ENCODE measurements at places on chromosomes 4 and X. TPM values are rescaled to one million over a fixed set of nuclear protein-coding genes. Genes with fewer than 3 reads are reported as not detected.

- H3K27me3 ChIP-seq: no peaks in the 10 kb centered on the region
- H3K27ac ChIP-seq: no peak overlapping the region
- H3K36me3 ChIP-seq: no peaks in the 10 kb centered on the region
These were observed 935.2 kb downstream of the TRAM1L1 start for GRCh38 chr4:116150152-116150551.

DNA sequence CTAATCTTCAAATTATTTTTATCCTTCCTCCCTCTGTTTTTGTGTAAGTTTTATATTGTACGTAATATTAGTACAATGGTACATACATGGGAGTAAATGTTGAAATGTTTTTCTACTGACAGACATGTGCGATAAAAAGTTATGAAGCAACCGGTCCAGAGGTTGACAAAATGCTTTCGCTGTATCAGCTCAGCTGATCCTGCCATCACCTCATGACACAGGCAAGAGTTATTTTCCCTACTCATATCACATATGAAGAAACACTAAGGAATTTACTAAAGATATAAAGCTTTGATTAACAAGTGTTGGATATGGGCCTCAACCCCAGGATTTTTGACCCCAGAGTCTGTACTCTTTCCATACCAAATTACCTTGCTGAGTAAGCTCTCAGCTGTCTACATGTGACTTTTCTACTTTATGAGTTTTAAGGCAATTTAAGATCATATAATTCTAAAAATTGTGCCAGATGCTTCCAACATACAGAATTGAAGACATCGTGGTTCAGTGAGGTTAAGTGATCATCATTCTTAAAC is 50.0 kb downstream of the CLCN5 start:
- no peaks in the 10 kb centered on the region for H3K4me1 ChIP-seq
- no peak for DNase-seq
- no peak overlapping the region for H3K27ac ChIP-seq
- H3K27me3 ChIP-seq: no peaks in the 10 kb centered on the region
- no peak overlapping the region for H3K4me3 ChIP-seq
- no peaks in the 10 kb centered on the region for H3K36me3 ChIP-seq

GRCh38 chr4:42488554-42488953 is 91.3 kb downstream of the SHISA3 start:
- H3K4me3 ChIP-seq: no peak overlapping the region
- no peaks in the 10 kb centered on the region for H3K36me3 ChIP-seq
- peaks cover 4% of the 10 kb centered on the region for H3K4me1 ChIP-seq

DNA sequence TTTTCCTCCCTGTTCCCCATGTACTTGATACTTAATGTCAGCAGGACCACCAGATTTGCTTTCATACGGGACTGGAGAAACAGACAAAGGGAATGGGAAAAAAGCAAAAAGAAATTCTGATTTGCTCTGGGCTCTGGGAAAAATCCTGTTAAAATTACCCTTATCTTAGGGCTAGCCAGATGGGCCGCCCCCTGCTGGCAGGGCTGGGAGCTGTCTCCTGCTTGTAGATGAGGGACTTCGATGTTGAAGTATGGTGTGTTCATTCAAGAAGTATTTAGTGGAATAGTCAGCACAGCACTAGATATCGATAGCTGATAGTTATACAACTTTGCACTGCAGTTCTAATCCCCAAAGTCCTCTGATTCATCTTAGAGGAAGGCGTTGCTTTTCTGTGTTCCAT is 45.8 kb downstream of the BCORL1 start:
- H3K36me3 ChIP-seq: no peaks in the 10 kb centered on the region
- no peaks in the 10 kb centered on the region for H3K4me1 ChIP-seq
- H3K27ac ChIP-seq: no peak overlapping the region
- H3K4me3 ChIP-seq: no peak overlapping the region
- peak; percentile 69 for DNase-seq
- no peaks in the 10 kb centered on the region for H3K27me3 ChIP-seq

GRCh38 chr4:8700531-8700930 is 108.0 kb downstream of the CPZ start:
- H3K4me3 ChIP-seq: no peak overlapping the region
- H3K36me3 ChIP-seq: no peaks in the 10 kb centered on the region
- no peak overlapping the region for H3K27ac ChIP-seq
- DNase-seq: no peak
- H3K27me3 ChIP-seq: no peaks in the 10 kb centered on the region

- H3K36me3 ChIP-seq: no peaks in the 10 kb centered on the region
- DNase-seq: no peak
- peaks cover 25% of the 10 kb centered on the region for H3K4me1 ChIP-seq
- peak overlapping the region; percentile 84 for H3K4me3 ChIP-seq
- H3K27ac ChIP-seq: peak overlapping the region; percentile 99
These were observed 771 bp upstream of the RBPJ start for GRCh38 chr4:26319949-26320537.

- H3K27ac ChIP-seq: no peak overlapping the region
- DNase-seq: no peak
- no peaks in the 10 kb centered on the region for H3K36me3 ChIP-seq
- no peaks in the 10 kb centered on the region for H3K4me1 ChIP-seq
- no peak overlapping the region for H3K4me3 ChIP-seq
These were observed 47.3 kb upstream of the FAM9A start for GRCh38 chrX:8848441-8848840.

GRCh38 chr4:77994194-77994721 is 62.9 kb upstream of the FRAS1 start:
- no peak overlapping the region for H3K4me3 ChIP-seq
- H3K36me3 ChIP-seq: no peaks in the 10 kb centered on the region
- no peaks in the 10 kb centered on the region for H3K27me3 ChIP-seq
- DNase-seq: peak; percentile 28

- H3K4me1 ChIP-seq: no peaks in the 10 kb centered on the region
- no peak overlapping the region for H3K4me3 ChIP-seq
These were observed 81.4 kb downstream of the IRF2 start for GRCh38 chr4:184392748-184393559.

DNA sequence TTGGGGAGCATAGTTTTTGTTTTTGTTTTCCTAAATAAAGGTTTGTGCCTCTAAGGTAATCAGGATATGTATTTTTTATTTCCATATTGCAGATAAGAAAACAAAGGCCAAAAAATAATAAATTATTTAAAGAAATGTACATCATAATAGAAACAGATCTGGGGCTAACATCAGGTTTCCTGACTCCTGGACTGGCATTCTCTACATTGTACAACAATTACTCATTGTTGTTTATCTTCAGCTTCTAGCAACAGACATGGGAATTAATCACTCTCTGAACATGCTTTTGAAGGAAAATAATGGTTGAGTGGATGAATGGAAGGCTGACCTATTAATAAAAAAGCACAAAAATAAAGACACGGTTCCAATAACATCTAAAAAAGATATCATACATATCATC is 146.2 kb downstream of the KCNIP4 start:
- H3K27ac ChIP-seq: no peak overlapping the region
- no peak for DNase-seq
- H3K4me1 ChIP-seq: no peaks in the 10 kb centered on the region
- no peak overlapping the region for H3K4me3 ChIP-seq
- H3K36me3 ChIP-seq: no peaks in the 10 kb centered on the region

DNA sequence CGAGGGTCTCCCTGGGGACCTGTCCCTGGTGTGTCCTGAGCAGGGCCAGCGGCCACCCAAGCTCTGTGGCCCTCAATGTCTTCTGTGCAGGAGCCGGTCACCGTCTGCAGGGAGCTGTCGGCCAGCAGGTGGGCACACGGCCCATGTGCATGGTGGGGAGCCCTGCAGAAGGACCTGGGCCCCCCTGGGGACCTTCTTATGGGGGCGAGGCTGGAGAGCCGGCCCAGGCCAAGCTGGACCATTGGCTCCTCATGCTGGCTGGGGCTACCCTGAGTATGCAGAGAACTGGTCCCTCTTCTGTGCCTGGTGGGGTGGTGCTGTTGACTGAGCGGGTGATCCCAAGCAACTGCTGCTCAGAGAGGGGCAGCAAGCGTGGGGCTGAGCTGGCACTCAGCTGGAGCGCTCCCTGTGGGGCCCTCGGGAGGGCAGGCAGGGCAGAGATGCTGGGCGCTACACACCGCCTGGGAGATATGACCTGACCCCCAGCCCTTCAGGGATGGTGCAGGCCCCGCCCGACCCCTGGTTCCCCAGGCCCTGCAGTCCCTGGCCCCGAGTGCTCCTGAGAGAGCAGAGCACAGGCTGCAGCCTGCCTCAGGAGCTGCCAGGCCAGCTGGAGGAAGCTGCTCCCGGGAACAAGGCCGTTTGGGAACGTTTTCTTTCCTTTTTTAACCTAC is 14.8 kb downstream of the NAT8L start:
- no peaks in the 10 kb centered on the region for H3K27me3 ChIP-seq
- no peak overlapping the region for H3K27ac ChIP-seq
- H3K4me3 ChIP-seq: no peak overlapping the region
- H3K36me3 ChIP-seq: no peaks in the 10 kb centered on the region
- H3K4me1 ChIP-seq: peaks cover 26% of the 10 kb centered on the region
- no peak for DNase-seq

GRCh38 chrX:48957477-48957826 is at the start of gene OTUD5:
OTUD5 (minus strand) TSS chrX:48957607; CDS start chrX:48957570, 37 bp downstream.
- H3K36me3 ChIP-seq: no peaks in the 10 kb centered on the region
- H3K4me3 ChIP-seq: peak within 1 kb of the TSS; percentile 34
- H3K27ac ChIP-seq: peak within 1 kb of the TSS; percentile 97
- H3K27me3 ChIP-seq: no peaks in the 10 kb centered on the region

- no peaks in the 10 kb centered on the region for H3K27me3 ChIP-seq
- no peak overlapping the region for H3K4me3 ChIP-seq
- H3K36me3 ChIP-seq: no peaks in the 10 kb centered on the region
- H3K27ac ChIP-seq: no peak overlapping the region
These were observed 138.4 kb upstream of the ARX start for GRCh38 chrX:25154168-25154567.

GRCh38 chrX:103607364-103608305 is at the start of gene TCEAL3:
TCEAL3 (plus strand) TSS chrX:103607963; CDS start chrX:103609065, 1,102 bp downstream.
- H3K27ac ChIP-seq: peak within 1 kb of the TSS; percentile 85
- H3K36me3 ChIP-seq: no peaks in the 10 kb centered on the region
- DNase-seq: peak; percentile 62

- no peaks in the 10 kb centered on the region for H3K36me3 ChIP-seq
- H3K4me1 ChIP-seq: peaks cover 6% of the 10 kb centered on the region
- H3K27me3 ChIP-seq: no peaks in the 10 kb centered on the region
- peak; percentile 14 for DNase-seq
- no peak overlapping the region for H3K4me3 ChIP-seq
- H3K27ac ChIP-seq: no peak overlapping the region
These were observed 67.5 kb downstream of the TBL1X start for GRCh38 chrX:9532349-9532748.

- H3K27me3 ChIP-seq: no peaks in the 10 kb centered on the region
- no peak for DNase-seq
- H3K4me3 ChIP-seq: no peak overlapping the region
- H3K36me3 ChIP-seq: no peaks in the 10 kb centered on the region
- no peak overlapping the region for H3K27ac ChIP-seq
- H3K4me1 ChIP-seq: no peaks in the 10 kb centered on the region
These were observed 35.7 kb upstream of the HGFAC start for GRCh38 chr4:3406021-3406420.

- H3K4me1 ChIP-seq: no peaks in the 10 kb centered on the region
- H3K4me3 ChIP-seq: no peak overlapping the region
- no peaks in the 10 kb centered on the region for H3K36me3 ChIP-seq
- DNase-seq: no peak
- H3K27me3 ChIP-seq: no peaks in the 10 kb centered on the region
- H3K27ac ChIP-seq: no peak overlapping the region
These were observed 96.4 kb upstream of the ARX start for GRCh38 chrX:25112156-25112555.

DNA sequence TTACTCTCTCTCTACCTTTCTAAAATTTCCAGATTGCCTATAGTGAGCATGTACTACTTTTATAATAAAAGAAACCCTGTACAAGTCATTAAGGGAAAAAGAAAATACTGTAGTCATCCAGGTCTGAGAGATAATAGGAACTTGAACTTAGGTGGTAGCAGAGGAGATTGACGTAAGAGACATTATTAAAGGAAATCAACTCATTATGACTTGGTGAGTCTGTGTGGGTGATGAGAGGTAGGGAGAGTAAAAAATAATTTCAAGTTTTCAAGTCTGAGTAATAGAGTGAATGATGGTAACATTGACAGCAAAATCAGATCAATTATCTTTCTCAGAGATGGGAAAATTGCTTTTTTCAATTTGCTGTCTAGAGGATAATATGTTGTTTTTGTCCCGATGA is 44.0 kb upstream of the ZCCHC12 start:
- no peak overlapping the region for H3K27ac ChIP-seq
- no peaks in the 10 kb centered on the region for H3K27me3 ChIP-seq
- H3K4me3 ChIP-seq: no peak overlapping the region

DNA sequence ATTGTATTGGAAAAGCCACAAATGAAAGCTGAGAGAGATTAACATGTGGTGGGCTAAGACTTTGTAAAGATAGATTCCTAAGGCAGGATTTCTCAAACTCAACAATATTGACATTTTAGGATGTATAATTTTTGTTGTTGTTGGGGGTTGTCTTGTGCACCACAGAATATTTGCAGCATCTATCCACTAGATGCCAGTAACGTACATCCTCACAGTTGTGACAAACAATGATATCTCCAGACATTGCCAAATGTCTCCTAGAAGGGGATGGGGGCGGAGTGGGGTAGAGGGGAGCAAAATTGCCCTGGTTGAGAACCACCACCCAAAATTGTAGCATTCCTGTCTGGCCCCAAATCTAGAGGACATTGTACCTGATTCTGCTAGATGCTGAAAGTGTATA is 14.7 kb upstream of the CBR4 start:
- H3K27me3 ChIP-seq: no peaks in the 10 kb centered on the region
- no peak overlapping the region for H3K27ac ChIP-seq
- DNase-seq: no peak
- H3K4me1 ChIP-seq: no peaks in the 10 kb centered on the region

DNA sequence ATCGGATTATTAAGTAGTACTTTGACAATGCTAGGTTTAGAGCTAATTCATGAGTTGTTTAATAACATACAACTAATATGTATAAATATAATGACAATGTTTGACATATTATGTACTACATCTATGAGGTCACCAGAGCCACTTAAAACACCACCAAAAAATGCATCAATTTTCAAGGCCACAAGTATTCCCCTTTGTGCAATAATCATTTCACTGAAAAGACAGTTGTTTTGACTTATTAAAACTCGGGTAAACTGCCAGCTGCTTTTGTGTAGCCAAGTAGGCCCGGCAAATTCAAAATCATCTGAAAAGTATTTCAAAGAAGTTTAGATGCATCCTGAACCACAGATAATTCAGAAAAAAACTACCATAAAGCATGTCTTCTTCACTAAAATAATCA is 48.7 kb downstream of the CLOCK start:
- no peaks in the 10 kb centered on the region for H3K36me3 ChIP-seq
- no peaks in the 10 kb centered on the region for H3K4me1 ChIP-seq
- H3K27ac ChIP-seq: no peak overlapping the region

GRCh38 chrX:70176938-70177533 is at the start of gene DGAT2L6:
DGAT2L6 (plus strand) TSS chrX:70177483; CDS start chrX:70177583, 100 bp downstream.
- no peak within 1 kb of the TSS for H3K4me3 ChIP-seq
- no peak within 1 kb of the TSS for H3K27ac ChIP-seq
- DNase-seq: no peak
- H3K27me3 ChIP-seq: no peaks in the 10 kb centered on the region

NPY2R gene
- total RNA-seq: under 0.01 TPM

SLC38A5 gene
- total RNA-seq: 83.8 TPM

EPGN gene
- not detected for total RNA-seq

GBA3 gene
- not detected for total RNA-seq

NOX1 gene
- not detected for total RNA-seq

IL3RA gene
- 1.3 TPM for total RNA-seq

LANCL3 gene
- total RNA-seq: not detected

CDS1 gene
- total RNA-seq: 5.9 TPM

RTL5 gene
- 1.6 TPM for total RNA-seq

TCEAL6 gene
- not detected for total RNA-seq
